CD4-positive, CD25-positive, alpha-beta regulatory T cell (primary cell): ENCODE measurements at places on chromosomes 2 and 18. TPM values are rescaled to one million over a fixed set of nuclear protein-coding genes. Genes with fewer than 3 reads are reported as not detected.

CABYR gene
- not detected for polyA plus RNA-seq

GRCh38 chr2:85673716-85674375 lies 5.8 kb upstream of the SFTPB start:
- no peak overlapping the region for H3K4me3 ChIP-seq
- H3K27ac ChIP-seq = no peak overlapping the region
- no peak for DNase-seq
- H3K27me3 ChIP-seq = no peaks in the 10 kb centered on the region

GRCh38 chr2:137252934-137253333 lies 487.6 kb downstream of the THSD7B start:
- DNase-seq = no peak
- H3K27ac ChIP-seq = no peak overlapping the region
- H3K4me1 ChIP-seq = no peaks in the 10 kb centered on the region
- H3K4me3 ChIP-seq = no peak overlapping the region

ANKRD29 gene
- not detected for polyA plus RNA-seq

DNA sequence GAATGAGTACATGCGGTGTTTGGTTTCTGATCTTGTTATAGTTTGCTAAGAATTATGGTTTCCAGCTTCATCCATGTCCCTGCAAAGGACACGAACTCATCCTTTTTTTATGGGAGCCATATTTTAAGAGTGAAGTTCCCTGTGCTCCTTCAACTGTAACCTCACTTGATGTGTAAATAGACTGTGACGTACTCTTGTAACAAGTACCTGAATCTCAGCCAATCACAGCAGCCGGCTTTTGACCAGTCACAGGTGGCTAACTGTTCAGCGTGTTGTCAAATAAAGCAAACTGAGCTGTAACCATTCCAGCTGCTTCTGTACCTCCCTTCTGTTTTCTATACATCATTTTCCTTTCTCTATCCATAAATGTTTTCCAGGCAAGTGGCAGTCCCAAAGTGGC lies 774.3 kb upstream of the HS6ST1 start:
- H3K27me3 ChIP-seq = no peaks in the 10 kb centered on the region
- H3K27ac ChIP-seq = no peak overlapping the region
- no peaks in the 10 kb centered on the region for H3K36me3 ChIP-seq
- H3K4me1 ChIP-seq = no peaks in the 10 kb centered on the region
- DNase-seq = no peak

SLC66A2 gene
- 18.3 TPM for polyA plus RNA-seq

- no peaks in the 10 kb centered on the region for H3K36me3 ChIP-seq
- H3K27ac ChIP-seq = no peak overlapping the region
- DNase-seq = no peak
- H3K27me3 ChIP-seq = no peaks in the 10 kb centered on the region
Observed at GRCh38 chr2:1543776-1544477, 130.7 kb downstream of the TPO start.

- no peaks in the 10 kb centered on the region for H3K27me3 ChIP-seq
- H3K4me1 ChIP-seq = no peaks in the 10 kb centered on the region
- no peaks in the 10 kb centered on the region for H3K36me3 ChIP-seq
- no peak overlapping the region for H3K27ac ChIP-seq
- H3K4me3 ChIP-seq = no peak overlapping the region
Observed at GRCh38 chr2:128500138-128500800, 181.6 kb upstream of the HS6ST1 start.

TUBA3E gene
- polyA plus RNA-seq = not detected

- H3K36me3 ChIP-seq = no peaks in the 10 kb centered on the region
- H3K4me1 ChIP-seq = no peaks in the 10 kb centered on the region
- H3K27ac ChIP-seq = no peak overlapping the region
- DNase-seq = no peak
- H3K4me3 ChIP-seq = no peak overlapping the region
Observed at GRCh38 chr2:193251909-193252308, 1057.2 kb upstream of the TMEFF2 start.

IFT172 gene
- polyA plus RNA-seq = 1.5 TPM

- H3K4me1 ChIP-seq = no peaks in the 10 kb centered on the region
- no peak overlapping the region for H3K4me3 ChIP-seq
- H3K36me3 ChIP-seq = no peaks in the 10 kb centered on the region
- DNase-seq = no peak
- H3K27ac ChIP-seq = no peak overlapping the region
Observed at GRCh38 chr2:234874347-234875046, 77.3 kb upstream of the SH3BP4 start.

DNA sequence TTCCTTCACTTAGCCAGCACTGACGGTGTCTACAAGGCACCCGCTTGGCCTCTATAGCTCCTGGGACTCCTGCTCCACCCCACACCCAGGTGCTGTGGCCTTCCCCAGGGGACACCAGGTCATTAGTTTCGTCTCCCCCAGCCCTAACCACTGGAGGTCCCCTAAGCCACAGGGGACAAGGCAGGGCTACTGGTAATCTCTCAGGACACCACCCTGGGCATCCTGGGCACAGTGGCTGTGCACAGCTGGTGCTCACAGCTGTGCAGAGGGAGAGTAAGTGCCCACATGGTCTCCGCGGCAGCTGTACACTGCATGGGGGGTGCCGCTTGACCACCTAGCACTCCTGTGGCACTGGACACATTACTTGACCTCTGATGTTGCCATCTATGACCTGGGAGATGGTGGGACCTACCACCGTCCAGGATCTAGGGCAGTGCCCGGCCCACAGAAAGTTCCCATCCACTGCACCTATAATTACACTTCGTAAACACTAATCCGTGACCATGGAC lies 134.0 kb downstream of the HDAC4 start:
- no peaks in the 10 kb centered on the region for H3K36me3 ChIP-seq
- H3K4me3 ChIP-seq = peak overlapping the region; percentile 90
- peak overlapping the region; percentile 93 for H3K27ac ChIP-seq
- H3K27me3 ChIP-seq = no peaks in the 10 kb centered on the region

SMPD4 gene
- polyA plus RNA-seq = 32.5 TPM

- no peak overlapping the region for H3K4me3 ChIP-seq
- peaks cover 2% of the 10 kb centered on the region for H3K27me3 ChIP-seq
- no peak overlapping the region for H3K27ac ChIP-seq
- no peak for DNase-seq
Observed at GRCh38 chr2:111634995-111635538, 248.9 kb downstream of the ANAPC1 start.

- no peaks in the 10 kb centered on the region for H3K27me3 ChIP-seq
- H3K4me3 ChIP-seq = no peak overlapping the region
- H3K36me3 ChIP-seq = no peaks in the 10 kb centered on the region
- no peaks in the 10 kb centered on the region for H3K4me1 ChIP-seq
- no peak for DNase-seq
Observed at GRCh38 chr2:124589971-124590370, 564.9 kb downstream of the CNTNAP5 start.

RUFY4 gene
- not detected for polyA plus RNA-seq

DNA sequence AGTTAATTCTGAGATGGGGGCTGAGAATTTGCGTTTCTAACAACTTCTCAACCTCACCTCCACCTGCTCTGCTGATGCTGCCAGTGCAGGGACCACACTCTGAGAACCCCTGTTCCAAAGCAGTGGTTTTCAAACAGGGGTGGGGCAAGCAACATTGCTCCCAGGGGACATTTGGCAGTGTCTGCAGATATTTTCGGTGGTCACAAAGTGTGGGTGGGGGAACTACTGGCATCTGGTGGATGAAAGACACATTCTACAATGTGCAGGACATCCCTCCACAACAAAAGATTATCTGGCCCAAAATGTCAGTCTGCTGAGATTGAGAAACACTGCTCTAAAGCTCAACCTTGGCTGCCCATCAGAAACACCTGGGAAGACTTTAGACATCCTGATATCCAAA lies 188.7 kb upstream of the SATB2 start:
- no peaks in the 10 kb centered on the region for H3K27me3 ChIP-seq
- no peak overlapping the region for H3K27ac ChIP-seq
- no peak overlapping the region for H3K4me3 ChIP-seq

GRCh38 chr2:30233271-30234009 lies 2.1 kb downstream of the LBH start:
- DNase-seq = no peak
- H3K36me3 ChIP-seq = peaks cover 37% of the 10 kb centered on the region
- no peaks in the 10 kb centered on the region for H3K27me3 ChIP-seq
- H3K27ac ChIP-seq = peak overlapping the region; percentile 96
- H3K4me3 ChIP-seq = peak overlapping the region; percentile 96
- H3K4me1 ChIP-seq = peaks cover 70% of the 10 kb centered on the region

DNA sequence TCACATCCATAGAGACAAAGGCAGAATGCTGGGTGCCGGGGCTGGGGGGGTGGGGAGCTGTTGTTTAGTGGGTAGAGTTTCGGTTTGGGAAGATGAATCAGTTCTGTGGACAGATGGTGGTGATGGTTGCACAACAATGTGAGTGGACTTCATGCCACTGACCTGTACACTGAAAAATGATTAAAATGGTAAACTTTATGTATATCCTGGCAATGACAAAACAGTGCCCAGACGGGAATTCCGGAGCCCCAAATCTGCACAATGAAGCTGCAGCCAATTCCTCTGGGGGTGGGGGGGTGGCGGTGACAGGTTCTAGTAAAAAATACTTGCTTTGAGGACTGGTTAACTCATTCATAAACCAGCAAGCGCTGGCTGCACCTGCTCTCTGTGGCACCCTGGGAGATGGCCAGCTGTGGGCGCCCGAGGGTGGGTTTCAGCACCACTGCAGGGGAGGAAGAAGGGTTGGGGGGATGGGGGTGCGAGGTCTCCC lies 81.8 kb upstream of the HPCAL1 start:
- no peaks in the 10 kb centered on the region for H3K27me3 ChIP-seq
- no peak overlapping the region for H3K27ac ChIP-seq
- no peaks in the 10 kb centered on the region for H3K36me3 ChIP-seq
- H3K4me1 ChIP-seq = no peaks in the 10 kb centered on the region
- H3K4me3 ChIP-seq = no peak overlapping the region

GRCh38 chr2:140775411-140775810 lies 1355.4 kb downstream of the LRP1B start:
- H3K36me3 ChIP-seq = no peaks in the 10 kb centered on the region
- DNase-seq = no peak
- H3K27ac ChIP-seq = no peak overlapping the region
- no peaks in the 10 kb centered on the region for H3K27me3 ChIP-seq
- no peak overlapping the region for H3K4me3 ChIP-seq
- no peaks in the 10 kb centered on the region for H3K4me1 ChIP-seq
